ENCODE measurements at places on chromosomes 11 and 22. TPM values are rescaled to one million over a fixed set of nuclear protein-coding genes. Genes with fewer than 3 reads are reported as not detected.

The PTPN5 gene
- polyA plus RNA-seq, result not detected

The TUBA8 gene
- polyA plus RNA-seq, result 1.7 TPM

- DNase-seq, result peak; percentile 84
These were observed at the start of gene GLB1L3 for GRCh38 chr11:134275534-134276395. GLB1L3 (plus strand) TSS chr11:134276379; CDS start chr11:134276741, 362 bp downstream.

DNA sequence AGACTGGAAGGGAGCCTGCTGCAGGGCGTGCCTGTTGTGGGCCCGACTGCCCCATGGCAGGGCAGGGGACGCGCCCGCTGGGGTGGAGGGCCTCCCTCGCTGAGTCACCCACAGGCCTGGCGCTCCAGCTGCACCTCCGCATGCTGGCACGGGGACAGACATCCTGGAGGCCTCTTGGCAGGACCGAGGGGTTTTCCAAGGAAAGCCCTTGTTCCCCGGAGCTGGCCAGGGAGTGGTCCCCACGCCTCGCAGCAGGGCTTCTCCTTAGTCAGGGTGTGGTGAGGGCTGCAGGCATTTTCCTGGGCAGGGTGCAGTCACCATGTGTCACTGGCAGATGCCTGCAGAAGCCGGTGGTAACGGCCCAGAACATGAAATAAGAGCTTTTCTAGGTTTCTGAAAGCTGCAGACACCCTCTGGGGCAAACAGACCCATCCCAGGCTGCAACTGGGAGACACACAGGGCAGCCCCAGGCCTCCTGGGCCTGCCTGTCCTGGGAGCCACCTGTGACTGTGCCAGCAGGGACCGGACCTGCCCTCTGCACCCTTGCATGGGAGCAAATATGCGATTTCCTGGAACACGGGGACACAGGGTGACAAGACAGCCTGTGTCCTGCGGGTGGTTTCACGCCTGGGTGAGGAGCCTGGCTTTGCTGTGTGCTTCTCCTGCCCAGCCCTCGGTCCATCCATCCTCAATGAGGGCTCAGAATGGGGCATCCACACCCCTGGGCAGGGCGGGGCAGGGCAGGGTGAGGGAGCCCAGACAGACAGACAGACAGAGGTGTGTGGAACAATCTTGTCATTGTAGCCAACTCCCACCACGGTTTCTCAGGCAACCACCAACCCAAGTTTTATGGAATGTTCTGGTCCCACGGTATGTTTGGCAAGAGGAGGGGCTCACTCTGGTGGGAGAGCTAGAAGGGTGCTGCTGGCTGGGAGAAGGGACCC, 43.2 kb upstream of the FADD start:
- DNase-seq, result no peak

- no peak for DNase-seq
These were observed 234.3 kb upstream of the POU2AF2 start for GRCh38 chr11:111011275-111011594.
